ENCODE measurements at places on chromosomes 16 and 17.

DNA sequence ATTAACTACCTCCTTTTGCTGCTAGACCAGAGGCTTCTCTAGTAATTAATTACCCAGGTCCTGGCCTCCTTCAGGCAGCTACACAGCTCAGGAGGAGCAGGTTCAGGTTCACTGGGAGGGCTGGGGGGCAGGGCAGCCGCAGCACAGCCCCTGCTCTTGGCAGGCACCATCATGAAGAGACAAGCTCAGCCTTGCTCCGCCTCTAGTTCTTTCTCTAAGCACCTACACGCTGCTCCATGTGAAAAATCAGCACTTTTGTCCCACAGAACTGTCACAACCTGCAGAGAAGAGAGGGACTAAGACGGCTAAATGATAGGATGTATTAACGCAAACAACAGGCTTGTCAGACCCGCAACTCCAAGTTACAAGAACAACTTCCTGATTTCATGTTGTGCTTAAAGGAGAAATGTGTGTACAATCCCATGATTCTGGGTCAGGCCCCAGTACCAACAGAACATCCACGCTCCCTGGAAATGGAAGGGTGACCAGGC is 53.4 kb downstream of the GRB2 start:
- no peak for DNase-seq

GRCh38 chr17:37133136-37133535 is 184.4 kb downstream of the AATF start:
- no peak for DNase-seq

DNA sequence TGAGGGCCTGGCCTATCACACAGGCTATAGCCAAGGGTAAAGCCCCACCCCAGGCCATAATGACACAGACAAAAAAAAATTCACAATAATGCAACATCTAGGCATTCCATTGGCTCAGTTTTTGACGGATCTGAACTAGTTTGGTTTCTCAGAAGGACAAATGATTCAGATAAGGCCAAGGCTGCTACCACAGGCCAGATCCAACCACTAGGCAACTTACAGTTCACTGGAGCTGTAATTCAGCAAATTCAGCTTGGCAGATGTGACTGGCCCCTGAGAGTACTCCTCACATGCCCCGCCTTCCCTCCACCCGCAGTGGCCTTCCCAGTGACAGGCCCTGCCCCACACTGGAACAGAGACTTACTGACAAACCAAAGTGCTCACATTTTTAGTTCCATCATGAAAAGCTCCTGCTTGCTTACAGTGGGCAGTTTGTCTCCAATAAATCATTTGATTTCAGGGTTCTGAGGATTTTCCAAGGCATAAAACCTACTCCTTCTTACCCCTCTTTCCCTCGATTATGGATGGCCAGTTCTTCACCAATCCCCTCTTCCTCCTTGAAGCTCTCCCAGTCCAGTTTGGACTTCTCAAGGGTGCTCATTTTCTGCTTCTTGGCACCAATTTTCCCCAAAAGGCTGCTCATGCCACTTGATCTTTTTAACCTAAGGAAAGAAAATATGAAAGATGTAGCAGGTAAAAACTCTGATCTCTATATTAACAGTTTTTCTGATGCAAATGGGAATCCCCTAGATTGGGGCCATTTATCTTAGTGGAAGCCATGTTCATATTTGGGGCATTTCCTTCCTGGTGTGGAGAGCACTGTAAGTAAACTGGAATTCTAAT is 53.3 kb upstream of the BCAR1 start:
- DNase-seq: no peak

DNA sequence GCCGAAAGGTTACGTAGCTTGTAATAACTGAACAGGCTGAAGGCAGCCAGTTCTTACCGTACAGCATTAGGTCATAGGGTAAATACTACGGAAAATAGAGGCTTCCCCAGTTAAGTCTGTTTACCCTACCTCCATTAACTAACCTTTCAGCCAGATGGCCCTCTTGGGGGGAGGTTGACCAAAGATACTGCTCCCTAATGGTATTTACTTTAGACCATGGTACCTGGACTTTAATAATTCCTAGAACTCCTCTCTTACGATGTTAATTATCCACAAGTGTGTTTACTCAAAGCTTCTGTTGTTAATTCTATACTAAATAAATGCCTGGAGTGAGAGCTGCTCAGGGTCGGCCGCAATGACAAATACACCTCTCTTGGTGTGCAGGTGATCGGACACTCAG is 9.8 kb upstream of the ADAT1 start:
- no peak for DNase-seq

DNA sequence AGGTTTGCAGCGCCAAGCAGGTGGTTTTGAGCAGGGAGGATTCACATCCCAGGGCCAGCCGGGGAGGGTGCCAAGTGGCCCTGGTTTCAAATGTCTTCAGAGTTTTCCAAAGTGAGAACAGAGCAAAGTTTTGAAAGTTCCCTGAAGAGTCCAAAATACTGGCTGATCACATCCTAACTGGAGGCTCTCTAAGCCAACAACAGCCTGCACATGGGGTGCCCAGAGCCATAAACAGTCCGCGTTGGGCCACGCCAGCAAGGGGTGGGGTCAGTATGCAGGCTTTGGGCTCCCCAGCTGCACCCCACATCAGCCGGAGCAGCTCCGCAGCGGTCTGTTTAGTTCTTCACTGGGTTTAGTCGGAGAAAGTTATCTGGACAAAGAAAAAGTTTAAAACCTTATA is 150.9 kb downstream of the C16orf95 start:
- DNase-seq: no peak
